Activated T-helper 2 cell treated with anti-CD3 and anti-CD28 coated beads, Interferon-gamma antibody, Interleukin-2, Interleukin-4, amounts not matched to agents 10 μg/mL and 5 μg/mL and 100 μg/mL, durations not matched to agents 14 hours and 24 hours and 36 hours (primary cell): ENCODE measurements at places on chromosomes 12 and 14. TPM values are rescaled to one million over a fixed set of nuclear protein-coding genes. Genes with fewer than 3 reads are reported as not detected.

GRCh38 chr12:109999649-109999971 is 380 bp downstream of the ANKRD13A start:
- DNase-seq, result no peak

DNA sequence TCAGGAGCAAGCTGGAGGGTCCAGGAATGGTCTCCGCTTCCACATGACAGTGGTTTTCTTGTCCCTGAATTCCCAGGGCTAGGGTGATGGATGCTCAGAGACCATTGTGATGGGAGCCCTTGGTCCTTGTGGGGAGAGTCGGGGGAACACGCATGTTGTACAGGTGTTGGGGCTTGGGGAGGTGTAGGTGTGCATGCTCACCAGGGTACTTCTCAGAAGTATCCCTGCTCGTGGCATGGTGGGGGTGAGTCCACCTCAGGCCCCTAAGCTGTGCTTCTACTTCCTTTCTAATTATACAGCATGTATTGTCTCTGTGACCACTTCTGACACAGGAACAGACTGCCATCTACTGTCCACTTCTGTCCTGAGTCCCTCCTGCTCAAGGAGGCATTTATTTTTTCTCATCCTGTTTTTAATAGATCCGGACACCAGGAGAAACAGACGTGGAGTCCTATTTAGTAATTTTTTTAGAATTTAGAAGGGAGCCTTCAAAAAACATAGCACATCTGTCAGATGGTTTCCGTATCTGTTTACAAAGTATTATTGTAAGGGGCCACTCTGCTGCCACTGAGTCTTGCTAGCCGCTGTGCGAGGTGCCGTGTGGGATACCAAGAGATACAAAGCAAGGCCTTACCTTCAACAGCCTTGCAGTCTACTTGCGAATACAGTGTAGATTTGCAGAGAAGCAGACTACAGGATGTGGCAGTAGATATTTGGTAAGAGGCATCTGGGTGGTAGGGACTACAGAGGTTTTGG is 10.5 kb downstream of the NTF3 start:
- DNase-seq, result no peak

DNA sequence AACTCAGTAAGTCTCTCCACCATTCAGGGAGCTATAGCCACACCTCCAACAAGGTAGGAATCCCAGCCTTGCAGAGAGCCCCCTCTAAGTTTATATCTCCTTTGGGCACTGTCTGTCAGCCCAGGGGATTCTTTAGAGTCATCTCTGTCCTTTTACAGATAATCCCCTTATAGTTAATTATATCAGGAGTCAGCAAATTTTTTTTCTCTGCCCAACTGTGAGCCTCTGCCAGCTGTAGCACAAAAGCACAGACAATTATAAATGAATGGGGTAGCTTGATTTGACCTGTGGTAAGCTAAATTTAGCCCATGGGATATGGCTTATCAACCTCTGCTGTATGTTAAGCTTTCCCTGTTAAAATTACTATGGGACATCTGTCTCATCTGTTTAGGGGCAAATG is 8.3 kb downstream of the CEP128 start:
- DNase-seq, result no peak

DNA sequence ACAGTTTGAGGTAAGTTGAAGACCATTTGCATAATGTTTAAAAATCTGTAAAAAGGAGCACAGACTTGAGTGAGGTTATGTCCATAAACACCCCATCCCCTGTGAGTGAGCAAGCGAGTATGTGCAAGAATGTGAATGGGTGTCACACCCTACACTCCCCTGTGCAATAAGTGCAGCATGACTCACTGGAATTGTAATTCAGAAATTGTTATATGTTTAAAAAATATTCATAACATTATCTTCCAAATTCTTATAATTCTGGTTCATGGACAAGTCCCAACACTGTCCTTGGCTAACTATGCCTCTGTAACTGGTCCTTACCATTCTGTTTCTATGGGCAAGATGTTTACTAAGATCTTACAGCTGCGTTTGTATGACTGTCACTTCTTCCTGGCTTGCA is 207.8 kb upstream of the FAR2 start:
- DNase-seq, result no peak

- peak; percentile 32 for DNase-seq
Observed at GRCh38 chr12:103505371-103506236, 9.8 kb upstream of the C12orf42 start.

DNA sequence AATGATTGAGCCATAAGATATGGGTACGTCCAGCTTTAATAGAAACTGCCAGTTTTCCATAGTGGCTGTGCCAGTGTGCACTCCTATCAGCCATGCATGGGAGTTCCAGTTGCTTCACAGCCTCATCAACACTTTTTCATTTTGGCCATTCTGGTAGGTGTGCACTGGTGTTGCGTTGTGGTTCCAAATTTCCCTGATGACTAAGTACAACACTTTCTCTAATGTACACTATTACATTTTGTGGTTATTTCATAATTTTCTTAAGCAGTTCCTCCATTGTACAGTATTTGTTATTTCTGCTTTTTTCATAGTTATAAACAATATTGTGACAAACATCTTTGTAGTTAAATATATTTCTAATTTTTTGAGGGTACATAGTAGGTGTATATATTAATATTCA is 21.5 kb upstream of the OAS1 start:
- DNase-seq, result no peak

GRCh38 chr12:106273491-106273890 is 25.7 kb upstream of the CKAP4 start:
- no peak for DNase-seq

GRCh38 chr14:65222440-65222858 is 120.1 kb upstream of the MAX start:
- peak; percentile 35 for DNase-seq

DNA sequence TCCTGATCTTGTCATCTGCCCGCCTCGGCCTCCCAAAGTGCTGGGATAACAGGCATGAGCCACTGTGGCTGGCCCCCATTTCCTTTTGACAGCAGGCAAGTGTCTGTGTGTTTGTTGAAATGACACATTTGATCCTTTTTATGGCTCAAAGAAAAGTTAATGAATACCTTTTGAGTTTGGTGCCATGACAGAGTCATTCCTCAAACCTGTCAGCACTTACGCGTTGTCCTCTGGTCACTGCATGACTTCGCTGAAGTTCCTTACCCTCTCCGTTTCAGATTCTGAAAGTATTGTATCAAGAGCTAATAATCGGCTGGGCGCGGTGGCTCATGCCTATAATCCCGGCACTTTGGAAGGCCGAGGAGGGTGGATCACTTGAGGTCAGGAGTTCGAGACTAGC is 32.4 kb downstream of the NEMF start:
- DNase-seq, result no peak

GRCh38 chr12:116142936-116143898 is 134.3 kb downstream of the MED13L start:
- no peak for DNase-seq

GRCh38 chr12:5796171-5796958 is 148.7 kb downstream of the ANO2 start:
- DNase-seq, result no peak

GRCh38 chr12:109065154-109065852 is 12.9 kb downstream of the USP30 start:
- no peak for DNase-seq

TMEM19 gene
- 11.0 and 14.3 TPM in 2 replicates for total RNA-seq

BMAL2 gene
- total RNA-seq, result 58.9 and 59.6 TPM in 2 replicates

RERG gene
- total RNA-seq, result not detected in 2 replicates

GLTP gene
- total RNA-seq, result 26.6 and 27.2 TPM in 2 replicates

SERPINA4 gene
- total RNA-seq, result not detected in 2 replicates
